ENCODE measurements at places on chromosomes 7 and 10. TPM values are rescaled to one million over a fixed set of nuclear protein-coding genes. Genes with fewer than 3 reads are reported as not detected.

The MUC3A gene
- total RNA-seq: not detected

The MYO1G gene
- not detected for total RNA-seq

The LOXL4 gene
- 1.2 TPM for total RNA-seq

The GALNT11 gene
- total RNA-seq: 26.1 TPM

The PKD2L1 gene
- total RNA-seq: not detected

The CAMK2B gene
- 0.49 TPM for total RNA-seq
